ENCODE measurements at places on chromosomes 13 and 19.
A peak's percentile ranks its signal among the peaks of the same experiment; 100 is the strongest.

DNA sequence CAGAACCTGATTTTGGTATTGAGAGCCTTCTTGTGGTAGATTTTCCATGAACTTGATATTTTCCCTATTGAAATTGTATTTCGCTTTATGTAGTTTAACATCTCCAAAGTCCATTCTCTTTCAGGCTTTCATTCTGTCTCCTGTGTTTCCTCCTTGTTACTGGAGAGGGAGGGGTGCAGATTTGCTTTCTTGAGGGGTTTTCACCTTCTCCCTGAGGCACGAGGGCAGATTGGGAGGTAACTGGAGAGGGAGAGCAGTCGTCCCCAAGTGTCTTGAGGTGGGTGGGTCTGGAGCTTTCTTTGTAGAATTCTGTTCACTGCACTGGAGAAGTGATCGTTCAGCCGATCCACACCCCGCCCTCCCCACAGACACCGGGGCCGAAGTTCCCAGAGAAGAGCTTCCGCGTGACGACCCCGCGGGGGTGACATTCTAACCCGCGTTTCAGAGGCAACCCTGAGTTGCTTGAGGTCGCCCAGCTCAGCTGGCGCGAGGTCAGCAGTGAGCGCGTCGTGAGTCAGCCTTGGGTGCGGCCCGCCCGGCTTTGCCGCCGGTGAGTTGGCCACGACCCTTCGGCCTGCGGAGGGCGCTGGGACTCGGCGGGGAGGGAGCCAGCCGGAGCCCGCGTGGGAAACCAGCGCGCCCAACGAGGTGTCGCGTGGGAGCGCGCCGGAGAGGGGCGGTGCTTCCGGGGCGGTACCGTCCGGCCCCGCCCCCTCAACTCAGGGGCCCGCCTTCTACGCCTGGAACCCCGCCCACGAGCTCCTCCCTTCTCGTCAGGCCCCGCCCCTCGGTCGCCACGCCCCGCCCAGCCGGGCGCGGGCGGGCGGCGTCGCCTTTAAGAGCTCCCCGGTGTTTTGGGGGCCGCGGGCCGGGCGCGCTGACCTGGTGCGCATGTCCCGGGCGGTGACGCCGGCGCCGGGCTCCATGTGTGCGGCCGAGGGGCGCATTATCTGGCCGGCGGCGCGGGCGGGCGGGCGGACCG lies at the start of gene GATAD2A:
Gene GATAD2A (plus strand): TSS at position 797 of the 982 bp plus-strand sequence. CDS start 59,671 bp downstream, outside the sequence.
- DNase-seq = peak; percentile 89

DNA sequence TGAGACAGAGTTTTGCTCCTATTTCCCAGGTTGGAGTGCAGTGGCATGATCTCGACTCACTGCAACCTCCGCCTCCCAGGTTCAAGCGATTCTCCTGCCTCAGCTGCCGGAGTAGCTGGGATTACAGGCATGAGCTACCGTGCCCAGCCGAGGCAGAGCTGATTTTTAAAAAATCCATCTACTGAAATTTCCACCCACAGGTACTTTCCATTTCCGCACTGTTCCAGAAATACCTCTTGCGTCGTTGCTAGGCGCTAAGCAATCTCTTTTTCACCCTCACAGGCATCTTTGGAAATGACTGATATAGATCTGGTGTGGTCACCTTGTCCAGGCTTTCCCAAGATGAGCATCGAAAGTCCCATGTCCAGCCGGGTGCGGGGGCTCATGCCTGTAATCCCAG lies 9.4 kb downstream of the TMEM38A start:
- DNase-seq = no peak

DNA sequence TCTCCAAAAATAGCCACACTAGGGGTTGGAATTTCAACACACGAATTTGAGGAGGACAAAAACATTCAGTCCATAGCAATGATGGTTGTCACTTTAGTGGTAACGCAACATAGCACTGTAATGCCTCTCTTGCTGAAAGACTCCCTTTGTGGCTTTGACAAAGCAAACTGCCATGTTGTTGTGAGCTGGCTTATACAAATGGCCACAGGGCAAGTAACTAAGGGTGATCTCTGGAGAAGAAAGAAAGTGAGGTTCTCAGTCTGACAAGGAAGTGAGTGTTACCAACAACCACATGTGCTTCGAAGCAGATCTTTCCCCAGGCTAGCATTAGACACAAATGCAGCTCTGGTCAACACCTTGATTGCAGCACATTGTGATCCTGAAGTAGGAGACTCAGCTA lies 79.1 kb upstream of the PCDH17 start:
- DNase-seq = no peak

DNA sequence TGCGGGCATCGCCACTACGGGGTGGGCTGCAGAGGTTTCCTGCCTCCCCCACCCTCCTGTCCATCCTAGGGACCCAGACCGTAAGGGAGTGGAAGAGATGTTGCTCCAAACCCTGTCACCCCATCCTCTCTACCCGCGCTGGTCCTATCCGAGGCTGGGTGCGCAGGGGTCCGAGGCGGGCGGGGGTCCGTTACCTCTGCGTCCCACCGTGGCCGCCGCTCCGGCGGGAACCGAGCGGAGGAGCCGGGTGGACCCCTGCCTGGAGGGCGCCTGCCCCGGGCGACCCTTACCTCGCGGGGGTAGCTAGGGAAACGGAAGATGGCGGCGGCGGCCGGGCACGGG lies at the start of gene DGKH:
Gene DGKH (plus strand): TSS at position 307 of the 342 bp plus-strand sequence. CDS start 126 bp downstream, outside the sequence.
- no peak for DNase-seq

DNA sequence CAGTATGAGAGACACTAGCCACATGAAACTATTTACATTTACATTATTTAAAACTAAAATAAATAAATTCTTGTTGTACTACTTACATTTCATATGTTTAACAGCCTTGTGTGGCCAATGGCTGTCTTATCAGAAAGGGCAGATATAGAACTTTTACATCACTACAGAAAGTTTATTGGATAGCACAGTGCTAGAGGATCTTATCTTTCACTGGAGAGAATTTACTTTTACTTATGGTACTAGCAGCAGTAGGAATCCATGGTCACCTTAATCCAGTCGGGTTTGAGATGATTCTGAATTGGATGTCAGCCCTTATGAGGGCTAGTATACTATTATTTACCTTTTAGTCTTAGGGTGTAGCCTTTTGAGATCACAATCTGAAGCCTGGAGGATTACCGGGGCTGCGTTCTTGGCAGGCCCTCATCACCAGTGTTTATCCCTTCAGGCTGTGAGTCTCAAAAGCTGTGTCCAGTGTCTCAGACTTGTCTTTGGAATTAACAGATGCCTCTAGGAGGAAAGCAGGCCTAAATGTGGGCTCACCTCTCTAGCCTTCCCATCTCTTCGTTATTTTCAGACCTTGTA lies 21.7 kb downstream of the IFT88 start:
- DNase-seq = no peak

GRCh38 chr19:29539670-29540069 lies 13.9 kb downstream of the VSTM2B start:
- DNase-seq = no peak

DNA sequence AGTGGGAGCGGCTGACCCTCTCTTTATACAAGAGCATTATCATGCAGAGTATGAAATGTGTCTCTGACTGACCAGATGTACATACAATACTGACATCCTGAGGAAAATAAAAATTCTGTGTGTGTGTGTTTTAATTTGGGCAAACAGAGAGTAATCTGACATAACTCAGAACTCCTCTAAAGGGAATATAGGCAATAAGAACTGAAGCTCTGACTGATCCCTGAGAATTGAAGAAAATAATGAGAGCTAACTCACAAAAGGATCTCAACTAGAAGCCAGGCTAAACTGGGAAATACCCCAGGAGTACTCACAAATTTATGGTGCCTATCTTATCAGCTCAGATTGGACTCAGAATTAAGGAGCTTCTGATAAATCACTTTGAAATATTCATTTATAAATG lies 539.9 kb downstream of the OLFM4 start:
- no peak for DNase-seq

DNA sequence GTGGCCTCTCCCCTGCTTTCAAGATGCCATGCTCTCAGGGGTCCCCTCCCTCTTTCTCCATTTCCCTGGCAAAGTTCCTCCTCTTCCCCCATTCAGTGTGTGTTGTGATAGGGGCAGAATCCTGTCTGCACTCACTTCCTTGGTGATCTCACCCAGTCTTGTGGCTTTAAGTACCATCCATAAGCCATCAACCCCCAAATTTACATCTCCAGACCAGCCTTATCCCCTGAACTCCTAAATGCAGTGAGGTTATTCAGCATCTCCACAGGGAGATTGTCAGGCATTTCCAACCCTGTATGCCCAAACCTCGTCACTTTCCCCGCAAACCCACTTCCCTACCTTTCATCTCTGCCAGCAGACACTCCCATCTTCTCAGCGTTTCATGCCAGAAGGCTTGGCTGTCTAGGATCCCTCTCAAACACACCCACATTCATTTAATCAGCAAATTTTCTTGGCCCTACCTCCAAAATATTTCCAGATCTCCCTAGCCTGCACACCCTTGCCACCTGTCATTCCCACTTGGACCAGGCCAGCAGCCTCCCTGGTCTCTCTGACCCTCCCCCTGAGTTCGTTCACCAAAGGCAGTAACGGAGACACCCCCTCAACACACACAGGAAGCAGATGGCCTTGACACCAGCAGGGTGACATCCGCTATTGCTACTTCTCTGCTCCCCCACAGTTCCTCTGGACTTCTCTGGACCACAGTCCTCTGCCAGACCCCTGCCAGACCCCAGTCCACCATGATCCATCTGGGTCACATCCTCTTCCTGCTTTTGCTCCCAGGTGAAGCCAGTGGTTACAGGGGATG lies at the start of gene HCST:
Gene HCST (plus strand): TSS at position 676 of the 808 bp plus-strand sequence. CDS start 65 bp downstream, at position 741.
- DNase-seq = no peak

DNA sequence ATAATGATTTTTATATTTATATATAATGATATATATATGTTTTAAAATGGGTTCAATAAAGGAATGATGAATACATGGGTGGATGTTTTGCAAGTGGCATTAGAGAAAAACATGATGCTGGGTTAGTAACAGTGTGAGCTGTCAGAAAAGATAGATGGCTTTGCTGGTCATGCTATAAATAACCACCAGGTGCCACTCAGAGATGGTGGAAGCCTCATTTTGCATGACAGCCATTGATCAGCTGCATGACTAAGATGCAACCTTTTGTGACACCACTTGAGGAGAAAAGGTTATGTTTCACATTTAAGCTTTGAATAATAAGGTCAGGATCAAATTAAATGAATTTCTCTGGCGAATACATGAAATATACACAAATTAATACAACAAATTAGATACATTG lies 737.7 kb downstream of the PCDH9 start:
- DNase-seq = no peak

- no peak for DNase-seq
Observed at GRCh38 chr13:26921918-26922317, 161.3 kb upstream of the GPR12 start.

DNA sequence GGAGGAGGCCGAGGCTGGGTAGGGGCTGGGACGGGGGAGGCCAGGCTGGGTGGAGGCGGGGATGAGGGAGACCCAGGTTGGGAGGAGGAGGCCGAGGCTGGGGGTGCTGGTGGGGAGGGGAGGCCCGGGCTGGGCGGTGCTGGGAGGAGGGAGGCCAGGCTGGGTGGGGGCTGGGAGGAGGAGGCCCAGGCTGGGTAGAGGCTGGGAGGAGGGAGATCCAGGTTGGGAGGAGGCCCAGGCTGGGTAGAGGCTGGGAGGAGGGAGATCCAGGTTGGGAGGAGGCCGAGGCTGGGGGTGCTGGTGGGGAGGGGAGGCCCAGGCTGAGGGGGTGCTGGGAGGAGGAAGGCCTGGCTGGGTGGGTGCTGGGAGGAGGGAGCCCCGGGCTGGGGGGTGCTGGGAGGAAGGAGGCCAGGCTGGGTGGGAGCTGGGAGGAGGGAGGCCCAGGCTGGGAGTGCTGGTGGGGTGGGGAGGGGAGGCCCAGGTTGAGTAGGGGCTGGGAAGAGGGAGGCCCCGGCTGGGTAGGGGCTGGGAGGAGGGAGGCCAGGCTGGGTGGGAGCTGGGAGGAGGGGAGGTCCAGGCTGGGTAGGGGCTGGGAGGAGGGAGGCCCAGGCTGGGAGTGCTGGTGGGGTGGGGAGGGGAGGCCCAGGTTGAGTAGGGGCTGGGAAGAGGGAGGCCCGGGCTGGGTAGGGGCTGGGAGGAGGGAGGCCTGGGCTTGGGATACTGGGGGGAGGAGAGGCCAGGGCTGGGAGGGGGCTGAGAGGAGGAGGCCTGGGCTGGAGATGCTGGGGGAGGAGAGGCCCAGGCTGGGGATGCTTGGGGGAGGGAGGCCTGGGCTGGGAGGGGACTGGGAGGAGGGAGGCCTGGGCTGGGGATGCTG lies 10.7 kb downstream of the TPGS1 start:
- DNase-seq = no peak

GRCh38 chr13:111175935-111176334 lies 60.8 kb downstream of the ARHGEF7 start:
- no peak for DNase-seq

GRCh38 chr13:42612021-42612765 lies 38.2 kb downstream of the TNFSF11 start:
- DNase-seq = no peak

GRCh38 chr13:31372454-31372853 lies 172.7 kb downstream of the B3GLCT start:
- no peak for DNase-seq

GRCh38 chr13:112710855-112711527 lies 21.2 kb downstream of the ATP11A start:
- DNase-seq = no peak

- DNase-seq = no peak
Observed at GRCh38 chr19:416416-416815, 7.5 kb upstream of the C2CD4C start.

- DNase-seq = no peak
Observed at GRCh38 chr19:585551-586110, 4.0 kb upstream of the HCN2 start.

DNA sequence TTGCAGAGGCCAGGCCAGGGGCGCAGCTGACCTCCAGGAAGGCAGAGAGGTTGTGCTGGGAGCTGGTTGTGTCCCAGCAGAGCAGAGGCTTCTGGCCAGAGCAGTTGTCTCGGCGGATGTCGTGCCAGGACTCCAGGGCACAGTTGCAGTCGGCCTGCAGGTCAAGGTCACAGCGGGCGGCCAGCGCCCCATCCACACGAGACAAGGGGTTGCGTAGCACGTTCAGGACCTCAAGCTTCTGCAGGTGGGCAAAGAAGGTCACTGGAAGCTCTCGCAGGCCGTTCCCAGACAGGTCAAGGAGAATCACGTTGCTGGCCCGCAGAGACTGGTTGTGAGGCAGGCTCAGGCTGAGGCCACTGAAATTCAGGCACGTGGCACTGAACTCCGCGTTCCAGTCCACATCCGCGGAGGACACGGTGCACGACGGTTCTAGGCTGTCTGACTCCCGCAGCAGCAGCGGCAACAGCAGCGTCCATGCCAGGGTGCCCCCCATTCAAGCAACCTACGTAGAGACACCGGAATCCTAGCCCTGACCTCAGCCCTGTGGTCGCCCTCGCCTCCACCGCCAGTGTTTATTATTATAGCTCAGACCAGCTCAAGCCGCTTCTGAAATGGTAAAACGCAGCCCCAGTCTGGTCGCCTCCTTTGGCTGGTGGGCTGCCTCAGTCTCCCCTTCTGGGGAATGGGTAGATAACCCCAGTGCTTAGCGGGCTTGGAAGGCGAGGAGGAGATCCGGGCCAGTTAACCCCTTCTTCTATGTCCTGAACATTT lies 766 bp downstream of the LRRC25 start:
- DNase-seq = no peak
